ENCODE measurements at places on chromosomes 6 and 20.

DNA sequence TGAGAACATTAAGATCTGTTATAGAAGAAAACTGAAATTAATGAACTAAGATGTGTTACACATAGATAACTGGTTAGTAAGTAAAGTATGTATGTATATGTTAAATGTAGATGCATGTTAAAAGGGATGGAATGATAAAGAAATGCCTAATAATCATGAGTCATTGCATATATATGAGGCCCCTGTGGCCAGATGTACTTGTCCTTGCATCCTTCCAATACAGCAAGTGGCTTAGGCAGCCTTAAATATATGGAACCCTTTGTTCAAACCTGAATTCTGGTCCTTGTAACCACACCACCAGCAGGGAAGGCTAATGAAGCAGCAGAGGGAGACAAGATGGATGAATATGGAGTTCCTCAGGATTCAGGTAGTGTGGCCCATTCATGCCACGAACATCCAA lies 9.8 kb upstream of the AKAP7 start:
- DNase-seq: no peak

DNA sequence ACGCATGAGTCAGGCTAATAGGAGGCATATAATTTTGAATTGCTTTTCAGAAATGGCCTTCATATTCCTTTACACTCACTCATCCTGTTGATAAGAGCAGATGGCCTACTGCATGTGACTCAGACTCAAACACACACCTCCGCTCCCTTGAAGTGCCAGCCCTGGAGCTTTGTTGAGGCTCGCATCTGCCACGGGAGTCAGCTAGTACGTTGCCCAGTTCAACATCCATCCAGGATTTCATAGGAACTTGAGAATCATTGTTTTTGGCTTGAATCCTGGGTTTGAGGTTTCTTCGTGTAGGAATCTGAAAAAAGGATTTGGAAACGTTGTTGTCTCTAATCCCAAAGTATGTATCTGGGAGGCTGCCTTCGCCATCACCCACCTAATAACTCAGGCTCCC lies 87.4 kb upstream of the JAG1 start:
- no peak for DNase-seq

- DNase-seq: no peak
Observed at GRCh38 chr6:34455831-34456230, 10.0 kb upstream of the PACSIN1 start.

DNA sequence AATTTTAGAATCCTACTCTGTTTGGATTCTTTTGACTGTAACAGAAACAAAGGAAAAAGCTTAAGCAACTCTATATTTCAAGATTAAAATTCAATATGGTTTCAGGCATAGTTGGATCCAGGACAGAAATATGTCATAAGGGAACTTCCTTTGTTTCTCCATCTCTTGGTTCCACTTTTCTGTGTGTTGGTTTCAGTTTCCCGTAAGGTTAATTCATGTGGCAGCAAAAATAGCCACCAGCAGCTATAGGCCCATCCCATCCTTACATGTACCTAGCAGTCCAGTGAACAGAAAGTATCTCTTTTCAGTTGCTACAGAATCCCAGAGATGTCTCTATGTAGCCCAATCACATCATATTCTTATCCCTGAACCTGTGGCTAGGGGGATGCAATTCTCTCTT lies 8.8 kb upstream of the FAM8A1 start:
- DNase-seq: no peak

GRCh38 chr20:17870086-17870740 lies 98.4 kb downstream of the SNX5 start:
- no peak for DNase-seq

DNA sequence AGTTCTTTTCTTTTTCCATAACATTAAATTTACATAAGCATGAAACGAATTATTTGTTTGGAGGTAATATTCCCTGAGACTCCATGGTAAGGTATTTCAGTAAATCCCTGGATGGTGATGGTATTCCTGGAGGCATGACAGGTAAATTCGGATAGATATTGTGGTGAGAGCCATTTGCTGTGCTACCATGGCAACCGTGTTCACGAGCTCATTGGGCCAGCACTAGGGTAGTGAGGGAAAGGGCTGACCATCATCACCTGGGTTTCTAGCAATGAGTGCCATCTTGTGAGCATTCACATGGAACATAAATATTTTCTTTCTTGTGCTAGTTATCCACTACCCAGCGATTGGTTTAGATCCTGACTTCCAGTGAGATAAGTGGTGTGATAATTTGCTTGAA lies 51.9 kb upstream of the GNRH2 start:
- DNase-seq: no peak

DNA sequence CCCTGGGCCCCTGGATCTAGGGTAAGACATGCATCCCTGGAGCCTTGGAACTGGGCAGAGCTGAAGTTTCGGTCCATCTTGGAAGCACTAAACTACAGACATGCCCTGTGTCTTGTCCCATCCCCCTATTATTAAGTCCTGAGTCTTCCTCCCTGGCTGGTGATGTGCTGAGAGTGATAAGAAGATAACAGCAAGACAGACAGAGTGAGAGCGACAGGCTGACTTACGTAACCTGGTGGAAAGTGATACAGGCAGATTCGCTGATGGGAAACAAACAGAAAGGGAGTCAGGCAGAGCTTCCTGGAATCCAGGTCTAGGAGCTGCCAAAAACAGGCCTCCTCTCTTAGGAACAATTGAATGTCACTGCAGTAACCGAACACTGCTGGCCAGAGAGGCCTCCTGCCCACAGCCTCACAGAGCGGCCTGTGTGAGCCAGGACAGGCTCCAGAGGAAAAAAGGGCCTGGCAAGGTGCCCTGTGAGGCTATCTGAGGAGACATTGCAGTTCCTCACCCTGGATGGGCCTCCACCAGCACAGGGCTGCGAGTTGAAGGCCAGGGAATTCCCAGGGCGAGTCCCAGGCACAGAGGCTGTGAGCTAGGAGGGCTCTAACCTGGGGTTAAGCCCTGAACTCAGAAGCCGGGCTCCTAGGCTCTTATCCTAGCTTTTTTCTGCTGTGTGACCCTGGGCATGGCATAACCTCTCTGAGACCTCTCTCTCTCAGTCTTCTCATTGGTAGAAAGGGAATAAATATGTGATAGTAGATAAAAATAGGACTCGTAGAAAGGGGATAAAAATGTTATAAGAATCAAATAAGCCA lies 34.2 kb upstream of the B4GALT5 start:
- DNase-seq: peak; percentile 7

- no peak for DNase-seq
Observed at GRCh38 chr6:6788394-6789032, 200.0 kb downstream of the LY86 start.

- no peak for DNase-seq
Observed at GRCh38 chr20:57482796-57483195, 42.1 kb downstream of the CTCFL start.

GRCh38 chr20:50144362-50144761 lies 9.2 kb downstream of the PEDS1 start:
- no peak for DNase-seq

DNA sequence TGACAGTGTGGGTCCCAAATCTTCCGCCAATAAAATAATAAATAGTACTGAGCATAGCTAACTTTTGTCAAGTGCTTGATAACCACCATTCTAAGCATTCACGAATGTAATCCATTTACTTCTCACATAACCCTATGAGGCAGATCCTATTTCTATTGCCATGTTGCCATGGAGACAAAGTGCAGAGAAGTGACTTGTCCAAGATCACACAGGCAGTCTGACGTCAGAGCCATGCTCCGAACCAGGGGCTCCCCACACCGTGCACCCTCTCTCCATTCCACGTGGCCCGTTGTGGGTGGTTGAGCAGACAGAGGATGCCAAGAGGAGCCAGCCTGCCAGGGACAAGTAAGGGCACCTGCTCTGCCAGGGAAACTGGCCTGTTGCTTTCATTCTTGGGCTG lies 38.9 kb downstream of the CDH22 start:
- DNase-seq: no peak

GRCh38 chr6:104955491-104955890 lies 1.4 kb upstream of the LIN28B start:
- DNase-seq: peak; percentile 63

DNA sequence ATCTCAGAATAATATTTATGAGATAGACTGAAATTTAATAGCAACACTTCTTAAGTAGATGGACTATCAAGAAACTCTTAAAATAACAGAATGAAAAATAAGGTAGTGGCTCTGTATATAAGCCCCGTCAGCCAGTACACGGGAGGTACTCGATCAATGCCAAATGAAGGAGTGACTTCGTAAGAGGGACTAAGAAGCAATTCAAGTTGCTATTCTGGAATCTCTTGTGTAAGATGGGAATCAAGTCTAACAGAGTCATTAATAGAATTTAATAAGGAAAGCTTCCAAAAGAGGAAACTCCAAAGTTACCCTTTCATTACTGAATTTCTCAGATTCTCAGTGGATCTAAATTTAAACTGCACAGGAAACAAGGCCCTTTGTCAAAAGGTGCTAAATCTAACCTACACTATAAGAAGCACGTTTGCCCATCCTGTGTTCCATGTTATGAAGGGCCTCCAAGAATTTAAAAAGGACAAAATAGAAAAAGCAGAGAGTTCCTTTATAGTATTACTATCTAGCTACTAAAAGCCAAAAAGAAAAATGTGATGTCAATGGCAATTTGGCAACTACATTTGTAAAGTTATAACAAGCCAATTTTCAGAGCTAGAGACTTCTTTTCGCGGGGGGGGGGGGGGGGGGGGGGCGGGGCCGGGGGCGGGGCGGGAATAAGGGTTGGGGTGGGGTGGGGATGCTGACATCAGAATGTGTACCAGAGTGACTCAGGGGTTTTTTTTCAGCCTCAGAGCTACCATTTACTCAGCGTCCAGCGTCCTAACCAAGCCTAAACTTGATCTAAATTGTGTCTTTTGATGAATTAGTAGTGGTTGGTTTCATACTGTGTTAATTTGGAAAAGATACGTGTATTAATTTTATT lies 200.6 kb downstream of the GMPR start:
- DNase-seq: no peak

- DNase-seq: peak; percentile 91
Observed at GRCh38 chr20:59515013-59515905, 89.1 kb upstream of the PHACTR3 start.

DNA sequence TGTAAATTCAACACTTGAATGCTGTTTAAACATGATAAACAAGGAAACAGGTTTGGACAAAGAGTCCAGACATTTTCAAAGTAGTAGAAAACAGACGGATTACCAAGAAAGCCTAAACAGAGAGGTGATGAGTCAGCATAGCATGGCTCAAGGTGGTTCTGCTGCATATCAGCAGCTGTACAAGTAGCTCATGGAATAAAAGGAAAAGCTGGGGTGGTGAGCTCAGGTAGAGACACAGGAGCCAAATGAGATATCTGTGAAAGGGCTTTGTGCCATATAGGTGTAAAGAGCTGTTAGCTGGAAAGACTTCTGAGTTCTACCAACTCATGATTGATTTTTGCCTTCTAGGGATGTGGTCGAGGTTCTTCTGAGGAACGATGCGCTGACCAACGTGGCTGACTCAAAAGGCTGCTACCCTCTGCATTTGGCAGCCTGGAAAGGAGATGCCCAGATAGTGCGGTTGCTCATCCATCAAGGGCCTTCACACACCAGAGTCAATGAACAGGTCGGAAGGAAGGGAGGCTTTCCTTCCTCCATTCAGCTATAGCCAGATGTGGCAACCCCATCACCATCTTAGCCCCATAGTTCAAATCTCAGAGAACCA lies 80.7 kb downstream of the ANKS1A start:
- DNase-seq: no peak

- DNase-seq: no peak
Observed at GRCh38 chr20:52921340-52921739, 50.8 kb upstream of the TSHZ2 start.

GRCh38 chr20:3473944-3474343 lies 3.1 kb downstream of the ATRN start:
- no peak for DNase-seq

DNA sequence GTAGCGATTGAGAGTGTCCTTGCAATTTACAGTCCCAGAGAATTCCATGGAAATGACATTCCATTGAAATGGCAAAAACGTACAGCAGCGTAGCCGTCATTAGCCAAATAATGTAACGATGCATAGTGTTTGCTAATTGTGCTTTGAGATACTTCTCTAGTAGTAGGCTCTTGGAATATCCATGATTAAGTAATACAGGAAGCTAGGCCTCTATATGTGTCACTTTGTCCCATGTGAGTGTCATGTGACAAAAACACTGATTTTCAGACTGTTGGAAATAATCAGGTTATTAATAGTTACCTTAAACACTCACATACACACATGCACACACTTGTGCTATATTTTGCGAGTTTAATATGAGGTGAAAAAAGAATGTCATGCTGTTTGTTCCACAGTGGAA lies 35.2 kb downstream of the SLX4IP start:
- DNase-seq: no peak

DNA sequence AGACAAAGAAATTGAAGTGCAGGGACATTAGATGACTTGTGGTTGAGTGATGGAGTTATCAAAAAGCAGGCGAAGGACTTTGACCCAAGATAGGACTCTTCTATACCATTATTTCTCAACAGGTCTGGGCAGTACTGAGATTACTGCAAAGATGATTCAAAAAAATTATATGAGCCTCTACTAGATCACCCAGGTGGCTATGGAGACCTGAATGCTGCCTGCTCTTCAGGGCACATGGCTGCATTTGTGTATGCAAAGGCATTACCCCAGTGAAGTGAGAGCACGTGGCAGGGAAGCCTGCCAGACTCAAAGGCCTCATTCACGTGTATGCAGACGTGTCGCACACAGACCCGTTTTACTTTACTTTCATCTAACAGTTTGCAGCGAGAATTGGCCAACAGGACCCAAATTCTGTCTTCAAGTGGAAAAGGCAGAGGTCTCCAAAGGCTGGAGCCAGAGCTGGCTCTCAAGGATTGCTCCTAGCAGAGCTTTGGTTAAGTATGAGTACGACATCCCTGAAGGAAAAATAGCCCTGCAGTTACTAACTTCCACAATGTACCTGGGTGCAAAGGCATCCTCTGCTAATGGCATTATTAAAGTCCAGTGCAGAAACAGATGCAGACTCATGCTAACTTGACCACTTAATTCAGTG lies 113.8 kb upstream of the ARMC2 start:
- no peak for DNase-seq

- DNase-seq: no peak
Observed at GRCh38 chr6:159620947-159621346, 72.1 kb downstream of the SOD2 start.

DNA sequence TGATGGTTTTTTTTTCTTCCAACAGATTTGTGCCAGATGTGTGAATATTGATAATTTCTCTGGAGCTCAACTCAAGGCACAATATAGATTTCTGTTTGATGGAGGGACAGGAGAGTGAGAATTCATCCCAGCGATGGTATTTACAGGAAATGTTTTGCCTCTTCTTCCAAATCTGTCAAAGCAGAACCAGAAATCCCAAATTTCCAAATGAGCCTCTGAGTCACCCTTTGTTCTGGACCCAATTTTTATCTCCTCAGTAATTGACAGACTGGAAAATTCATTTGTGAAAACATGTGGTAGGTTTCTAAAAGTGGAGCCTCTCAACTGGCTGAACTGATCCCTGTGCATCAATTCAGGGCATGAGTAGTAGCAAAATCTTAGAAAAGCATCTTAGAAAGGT lies 223.2 kb upstream of the TSHZ2 start:
- no peak for DNase-seq

All from endothelial cell (in vitro differentiated cells).